Activated CD4-positive, alpha-beta T cell treated with anti-CD3 and anti-CD28 coated beads, Interleukin-2, amount 50 U/mL, for 1 hour (primary cell): ENCODE measurements at places on chromosomes 16 and 17.

- no peak for DNase-seq
These were observed 30.1 kb downstream of the PRKCB start for GRCh38 chr16:23865853-23866252.

- no peak for DNase-seq
These were observed 72.0 kb upstream of the LGALS9 start for GRCh38 chr17:27558842-27559505.

GRCh38 chr17:82315703-82316358 lies 1.6 kb downstream of the CD7 start:
- peak; percentile 60 for DNase-seq

- no peak for DNase-seq
These were observed 56.5 kb upstream of the CLEC18A start for GRCh38 chr16:69894676-69895075.

- DNase-seq, result no peak
These were observed 225.4 kb upstream of the HS3ST3A1 start for GRCh38 chr17:13827118-13827517.

GRCh38 chr16:8199390-8199789 lies 390.9 kb downstream of the TMEM114 start:
- DNase-seq, result no peak

DNA sequence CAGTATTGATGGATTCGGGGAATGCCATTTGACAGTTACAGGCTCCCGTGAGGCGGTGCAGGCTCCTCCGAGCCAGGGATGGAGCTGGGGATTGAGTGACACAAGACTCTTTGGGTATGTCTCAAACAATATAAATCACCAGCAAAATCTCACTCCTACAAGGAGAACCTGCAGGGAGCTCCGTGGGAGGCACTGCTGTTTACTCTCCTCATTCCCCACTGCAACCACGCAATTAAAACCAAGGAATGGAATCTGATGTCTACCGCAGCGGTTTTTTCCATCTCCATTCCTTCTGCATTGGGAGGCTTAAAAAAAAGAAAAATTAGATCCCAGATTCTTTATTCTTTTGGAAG lies 157.9 kb downstream of the WWOX start:
- no peak for DNase-seq

DNA sequence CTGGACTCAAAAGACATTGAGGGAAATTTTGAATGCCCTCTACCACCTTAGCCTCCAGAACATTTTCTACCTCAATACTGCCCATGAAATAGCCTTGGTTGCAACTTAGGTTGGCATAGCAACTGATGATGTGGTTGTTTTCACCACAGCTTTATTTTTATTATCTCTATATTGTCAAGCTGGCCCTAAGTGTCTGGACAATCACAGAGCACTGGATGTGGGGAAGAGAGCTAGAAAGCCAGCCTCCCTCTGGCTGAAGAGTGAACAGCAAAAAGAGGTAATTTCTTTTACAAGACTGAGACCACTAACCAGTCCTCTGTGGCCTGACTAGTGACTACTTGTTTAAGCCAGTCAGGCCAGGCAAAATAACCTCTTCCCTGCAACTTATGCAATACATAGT lies 159.6 kb downstream of the HS3ST2 start:
- no peak for DNase-seq

- no peak for DNase-seq
These were observed 29.8 kb downstream of the SLC47A2 start for GRCh38 chr17:19686400-19687090.

DNA sequence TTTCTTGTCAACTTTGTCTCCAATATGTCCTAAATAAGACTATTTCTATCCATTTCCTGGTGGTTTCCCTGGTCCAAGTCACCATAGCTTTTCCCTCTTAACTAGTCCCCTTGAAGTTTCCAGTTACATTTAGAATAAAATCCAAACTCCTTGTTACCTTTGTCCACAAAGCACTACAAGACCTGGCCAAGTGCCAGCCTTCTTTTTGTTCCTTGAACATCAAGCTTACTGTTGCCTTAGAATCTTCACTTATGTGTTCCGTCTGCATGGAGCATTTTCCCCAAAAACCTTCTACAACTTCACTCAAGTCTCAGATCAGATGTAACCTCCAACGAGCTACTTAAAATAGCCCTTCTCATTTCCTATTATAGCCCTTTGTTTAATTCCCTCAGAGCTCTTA lies 101.4 kb downstream of the ITFG1 start:
- DNase-seq, result no peak

GRCh38 chr17:67759355-67760171 lies 41.8 kb downstream of the NOL11 start:
- no peak for DNase-seq

DNA sequence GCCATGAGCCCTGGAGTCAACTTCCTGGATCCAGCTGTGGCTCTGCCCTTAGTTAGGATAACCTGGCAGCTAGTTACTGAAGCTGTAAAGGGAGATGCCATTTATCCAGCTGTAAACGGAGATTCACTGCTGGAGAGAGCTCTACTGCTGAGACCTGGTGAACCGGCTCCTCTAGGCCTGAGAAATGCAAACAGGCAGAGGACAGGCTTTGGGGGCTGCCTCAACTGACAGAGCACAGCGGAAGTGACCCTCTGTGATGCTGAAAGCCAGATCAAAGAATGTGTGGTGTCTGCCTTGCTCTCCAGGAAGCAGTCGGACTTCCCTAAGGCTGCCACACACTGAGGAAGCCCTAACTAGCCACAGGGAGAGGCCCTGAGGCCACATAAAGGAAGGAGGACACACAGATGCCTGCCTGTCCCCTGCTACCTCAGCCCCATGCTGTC lies 21.9 kb upstream of the GPRC5C start:
- no peak for DNase-seq

DNA sequence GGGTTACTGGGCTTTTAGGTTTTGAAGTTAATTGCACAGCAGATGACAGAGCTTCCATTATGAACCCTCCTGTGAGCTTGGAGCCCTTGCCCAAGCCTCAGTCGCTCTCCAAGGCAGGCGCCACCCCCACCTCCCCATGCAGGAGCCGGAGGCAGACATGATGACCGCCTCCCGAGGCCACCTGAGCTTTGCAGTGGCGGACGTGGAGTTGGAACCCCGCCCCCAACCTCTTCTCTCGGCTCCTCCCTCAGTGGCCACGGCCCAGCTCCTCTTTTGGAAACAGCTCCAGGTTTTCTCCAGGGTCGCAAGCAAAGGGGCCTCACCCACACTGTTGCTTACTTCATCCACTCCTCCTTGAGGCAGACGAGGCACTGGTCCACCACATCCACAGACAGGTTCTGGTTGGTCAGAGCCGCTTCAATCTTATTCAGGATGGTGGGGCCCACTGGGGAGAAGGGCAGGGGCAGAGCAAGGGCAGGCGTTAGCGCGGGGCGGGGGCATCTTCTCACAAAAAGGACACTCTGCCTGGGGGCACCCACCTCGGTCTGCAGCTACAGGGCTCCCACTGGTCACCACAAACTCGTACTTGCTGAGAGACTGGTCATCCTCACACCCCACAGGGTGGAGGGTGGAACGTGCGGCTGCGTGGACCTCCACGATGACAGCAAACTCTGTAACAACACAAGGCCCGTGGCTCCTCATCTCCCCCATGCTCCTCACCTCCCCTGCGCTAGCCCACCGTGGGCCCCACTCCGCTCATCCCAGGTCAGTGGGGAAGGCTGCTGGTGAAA lies 8.7 kb upstream of the PLD6 start:
- no peak for DNase-seq

GRCh38 chr17:45240905-45241327 lies 19.2 kb downstream of the FMNL1 start:
- DNase-seq, result no peak

- DNase-seq, result no peak
These were observed 69.0 kb upstream of the AMZ2 start for GRCh38 chr17:68178831-68179230.

- DNase-seq, result no peak
These were observed 31.3 kb downstream of the KDM8 start for GRCh38 chr16:27234603-27235002.

DNA sequence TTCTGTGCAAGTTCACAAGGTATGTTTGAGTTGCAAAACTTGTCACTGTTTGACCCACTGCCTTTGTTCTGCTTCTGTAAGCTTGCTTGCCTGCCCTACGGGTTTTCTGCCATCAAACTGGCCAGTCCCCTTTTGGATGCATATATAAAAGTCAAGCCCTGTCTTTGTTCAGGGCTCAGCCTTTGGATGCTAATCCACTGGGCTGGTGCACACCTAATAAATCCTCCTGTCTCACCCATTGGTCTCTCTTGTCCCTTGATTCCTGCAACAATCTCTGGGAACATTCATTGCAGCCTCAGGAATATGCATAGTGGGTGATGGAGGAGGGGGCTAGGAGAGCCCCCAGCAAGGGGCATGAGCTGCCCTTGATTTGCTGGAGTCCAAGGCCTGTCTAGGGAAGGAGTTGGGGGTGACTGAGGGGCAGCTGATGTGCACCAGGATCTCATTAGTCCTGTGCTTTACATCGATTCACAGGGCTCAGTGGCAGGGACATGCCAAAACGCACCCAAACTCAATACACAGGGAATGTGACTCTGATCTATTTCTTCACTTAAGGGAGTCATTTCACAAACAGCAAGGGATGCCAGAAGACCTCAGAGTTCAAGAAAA lies 225.4 kb upstream of the NLRP1 start:
- no peak for DNase-seq

DNA sequence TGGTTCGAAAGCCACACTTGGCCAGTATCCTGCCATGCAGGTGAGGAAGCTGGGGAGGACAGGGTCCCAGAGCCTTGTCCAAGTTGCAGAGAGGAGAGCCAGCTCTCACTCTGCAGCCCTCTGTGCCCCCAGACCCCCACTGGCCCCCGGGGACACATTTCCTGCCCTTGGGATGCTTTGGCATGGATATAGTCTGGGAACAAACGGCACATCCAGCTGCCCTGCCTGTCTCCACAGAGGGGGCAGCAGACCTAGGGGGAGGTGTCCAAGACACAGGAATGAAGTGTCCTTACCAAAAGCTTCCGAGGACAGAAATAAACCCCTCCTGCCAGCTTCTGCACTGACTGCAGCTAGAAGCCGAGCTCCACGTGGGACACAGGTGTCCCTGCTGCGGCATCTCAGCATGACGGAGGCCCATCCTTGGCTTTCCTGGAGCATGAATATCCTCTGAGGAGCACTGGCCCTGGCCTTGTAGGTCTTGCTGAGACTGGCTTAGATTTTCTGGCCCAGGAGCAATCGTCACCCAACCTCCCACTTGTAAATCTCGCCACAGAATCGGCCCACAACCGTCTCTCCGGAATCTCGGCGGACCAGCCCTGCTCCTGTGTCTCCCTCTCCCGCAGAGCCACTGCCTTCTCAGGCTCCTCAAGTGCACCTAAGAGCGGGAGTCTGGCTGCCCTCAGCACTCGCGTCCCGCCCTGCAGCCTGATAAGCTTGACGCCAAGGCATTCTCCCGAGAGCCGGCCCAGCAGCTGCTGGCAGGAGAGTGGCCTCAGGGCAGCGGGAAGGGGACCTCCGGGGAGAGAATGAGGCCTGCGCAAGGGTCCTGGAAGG lies 1.1 kb upstream of the CAPN15 start:
- no peak for DNase-seq
